T1000 (cell line): ENCODE measurements at places on chromosomes 13 and 19.
A peak's percentile ranks its signal among the peaks of the same experiment; 100 is the strongest.

DNA sequence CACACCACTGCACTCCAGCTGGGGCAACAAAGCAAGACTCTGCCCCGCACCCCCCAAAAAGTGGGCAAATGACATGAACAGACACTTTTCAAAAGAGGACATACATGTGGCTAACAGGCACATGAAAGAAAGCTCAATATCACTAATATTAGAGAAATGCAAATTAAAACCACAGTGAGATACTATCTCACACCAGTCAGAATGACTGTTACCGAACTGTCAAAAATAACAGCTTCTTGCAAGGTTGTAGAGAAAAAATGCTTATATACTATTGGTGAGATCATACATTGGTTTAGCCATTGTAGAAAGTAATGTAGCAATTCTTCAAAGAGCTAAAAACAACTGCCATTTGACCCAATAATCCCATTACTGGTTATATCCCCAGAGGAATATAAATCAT, 99.5 kb upstream of the SPATA13 start:
- no peak for DNase-seq

DNA sequence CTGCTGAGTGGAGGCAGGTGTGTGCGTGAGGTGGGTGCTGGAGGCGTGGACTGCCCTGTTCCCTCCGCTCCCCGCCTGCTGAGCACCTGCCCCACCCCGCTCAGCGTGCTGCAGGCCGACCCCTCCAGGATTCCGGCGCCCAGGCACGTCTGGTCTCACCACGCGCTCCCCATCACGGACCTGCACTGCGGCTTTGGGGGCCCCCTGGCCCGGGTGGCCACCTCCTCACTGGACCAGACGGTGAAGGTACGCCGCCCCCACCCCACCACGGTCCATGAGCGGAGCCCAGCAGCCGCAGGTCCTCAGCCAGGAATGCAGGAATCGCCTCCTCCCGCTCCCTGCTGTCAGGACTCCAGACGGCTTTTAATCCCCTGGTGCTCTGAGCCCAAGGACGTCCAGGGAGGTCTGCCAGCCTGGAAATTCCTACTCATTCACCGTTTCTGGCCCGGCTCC, 6.0 kb downstream of the WDR18 start:
- no peak for DNase-seq

- no peak for DNase-seq
Measured at GRCh38 chr13:59364641-59365085, 799.1 kb downstream of the DIAPH3 start.

- DNase-seq: no peak
Measured at GRCh38 chr13:66536746-66537145, 693.4 kb downstream of the PCDH9 start.

DNA sequence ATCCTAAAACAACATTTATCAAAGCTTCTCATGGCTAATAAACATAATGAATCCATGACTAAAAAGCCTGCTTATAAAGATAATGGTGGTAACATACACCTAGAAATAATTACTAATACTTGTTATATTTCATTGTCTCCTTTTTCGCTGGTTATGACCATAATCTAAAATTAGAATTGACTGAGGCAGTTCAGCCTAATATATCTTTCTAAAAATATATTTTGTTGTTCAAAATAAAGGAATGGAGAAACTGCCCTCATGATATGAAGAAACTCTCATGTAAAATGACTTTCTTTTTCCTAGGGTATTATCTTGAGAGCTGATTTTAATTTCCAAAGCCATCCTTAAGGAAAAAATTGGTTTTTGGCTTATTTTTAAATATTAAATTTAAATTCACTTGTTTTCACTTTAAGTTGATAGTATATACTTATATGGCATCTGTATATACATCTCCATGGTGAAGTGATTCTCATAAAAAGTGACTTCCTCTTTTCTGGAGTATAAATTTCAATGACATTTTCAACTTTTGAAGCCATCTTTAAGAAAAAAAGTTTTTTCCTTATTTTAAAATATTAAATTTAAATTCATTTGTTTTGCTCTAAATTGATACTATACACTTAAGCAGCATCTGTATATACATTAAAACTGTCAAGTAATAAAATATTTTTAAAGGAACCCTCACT, 204.6 kb downstream of the VWA8 start:
- DNase-seq: no peak

DNA sequence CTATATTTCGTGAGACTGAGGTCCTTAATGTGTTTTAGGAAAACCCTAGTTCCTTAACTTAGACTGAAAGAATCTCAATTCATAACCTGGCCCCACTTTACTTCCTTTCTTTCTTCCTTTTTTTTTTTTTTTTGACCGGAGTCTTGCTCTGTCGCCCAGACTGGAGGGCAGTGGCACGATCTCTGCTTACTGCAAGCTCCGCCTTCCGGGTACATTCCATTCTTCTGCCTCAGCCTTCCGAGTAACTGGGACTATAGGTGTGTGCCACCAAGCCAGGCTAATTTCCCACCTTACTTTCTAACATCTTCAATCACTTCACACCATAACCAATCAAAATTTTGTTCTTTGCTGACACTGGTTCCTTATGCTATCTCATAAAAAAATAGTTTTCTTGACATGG, 2097.0 kb downstream of the PCDH9 start:
- DNase-seq: no peak

- DNase-seq: no peak
Measured at GRCh38 chr19:13007292-13008045, 12.2 kb downstream of the NFIX start.

DNA sequence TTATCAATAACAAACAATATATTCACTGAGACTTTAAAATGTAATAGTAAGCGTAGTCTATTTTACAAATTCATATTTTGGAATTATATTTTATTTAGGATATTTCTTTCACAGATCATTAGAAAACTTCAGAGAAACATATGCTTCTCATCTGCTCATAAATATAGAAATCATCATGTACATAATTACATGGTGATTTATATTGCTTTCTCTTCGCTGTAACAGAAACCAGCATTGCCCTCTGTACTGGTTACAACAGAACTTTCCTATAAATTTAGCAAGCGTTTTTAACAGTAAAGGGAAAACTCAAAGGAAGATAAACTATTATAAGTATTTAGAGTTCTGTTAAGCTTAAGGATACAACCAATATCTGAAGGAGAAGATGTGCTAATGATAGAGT, 672.8 kb downstream of the PCDH9 start:
- no peak for DNase-seq

- no peak for DNase-seq
Measured at GRCh38 chr19:10701955-10702525, 801 bp downstream of the QTRT1 start.

GRCh38 chr19:17183271-17183761, 31.8 kb upstream of the USE1 start:
- no peak for DNase-seq

- DNase-seq: no peak
Measured at GRCh38 chr13:29497137-29497654, 98.3 kb downstream of the SLC7A1 start.

- peak; percentile 87 for DNase-seq
Measured at GRCh38 chr13:114128624-114129522, 3.5 kb downstream of the RASA3 start.

- DNase-seq: no peak
Measured at GRCh38 chr13:113080901-113081521, 24.6 kb upstream of the F7 start.

DNA sequence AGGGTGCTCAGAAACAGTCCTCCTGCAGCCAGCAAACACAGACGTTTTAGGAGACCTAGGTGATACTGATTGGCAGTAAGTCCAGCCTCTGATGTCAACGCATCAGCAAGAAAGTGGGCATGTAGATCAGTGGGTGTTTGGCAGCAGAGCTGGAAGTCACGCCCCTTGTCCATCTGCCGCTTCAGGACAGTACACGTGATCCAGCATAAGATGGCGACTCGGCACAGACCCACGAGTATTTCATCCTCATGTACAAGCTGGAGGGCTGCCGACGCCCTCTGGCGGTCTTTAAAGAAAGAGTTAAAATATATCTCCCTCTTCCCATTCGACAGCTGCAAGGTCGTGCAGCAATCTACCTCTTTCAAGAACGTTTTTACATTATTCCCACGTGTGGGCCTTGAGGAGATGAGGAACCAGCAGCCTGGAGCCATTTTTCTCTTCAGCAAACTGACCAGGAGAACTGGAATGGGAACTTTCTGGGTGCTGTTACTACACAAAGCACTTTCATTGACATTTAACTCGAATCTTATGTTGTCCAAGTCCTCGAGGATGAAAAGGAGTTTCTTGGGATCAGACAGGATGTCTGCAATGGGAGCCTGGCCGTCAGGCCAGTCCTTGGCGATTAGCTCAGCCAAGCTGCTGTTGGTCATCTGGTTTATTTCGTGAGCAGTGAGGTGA, 22.3 kb downstream of the NLRP11 start:
- DNase-seq: no peak

GRCh38 chr19:51794885-51795490, at the start of gene FPR3:
Gene FPR3, plus strand, starts transcription at chr19:51795157. Its CDS starts 28,592 bp downstream, at chr19:51823749.
- no peak for DNase-seq

DNA sequence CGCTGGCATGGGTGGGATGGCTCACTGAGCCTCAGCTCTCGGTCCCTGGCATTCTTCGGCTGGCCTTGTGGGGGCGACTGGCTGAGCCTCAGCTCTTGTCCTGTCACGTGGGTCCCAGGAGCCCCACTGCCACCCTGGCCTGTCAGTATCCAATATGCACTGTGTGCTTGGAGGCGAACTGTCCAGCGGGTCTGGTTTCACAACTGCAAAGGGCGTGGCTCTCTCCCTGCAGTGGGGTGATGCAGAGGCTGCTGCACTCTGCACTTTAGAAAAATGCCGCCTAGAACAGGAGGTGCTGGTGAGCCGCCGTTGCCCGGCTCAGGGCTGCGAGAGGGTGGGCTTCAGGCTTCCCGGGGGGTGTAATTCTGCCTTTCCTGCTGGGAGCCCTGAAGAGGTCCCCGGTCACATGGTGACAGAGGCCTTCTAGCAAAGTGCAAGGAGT, 17.0 kb upstream of the TMEM255B start:
- DNase-seq: no peak

DNA sequence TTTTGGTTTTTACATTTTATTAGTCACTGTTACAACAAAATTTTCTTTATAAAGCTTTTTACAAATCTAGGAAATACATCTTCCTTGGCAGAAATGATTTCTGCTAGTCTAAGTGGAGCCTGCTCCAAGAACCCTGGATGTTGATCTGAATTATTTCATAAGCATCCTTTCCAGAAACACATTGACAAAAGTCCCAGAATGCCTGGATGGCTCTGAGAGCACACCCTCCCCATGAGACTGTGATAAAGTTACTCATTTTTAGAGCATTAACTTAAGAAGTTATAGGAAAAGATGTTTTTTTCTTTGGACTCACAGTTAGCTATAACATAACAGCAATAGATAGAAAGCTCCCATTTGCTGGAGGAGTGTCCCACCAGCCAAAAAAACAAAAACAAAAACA, 559.6 kb upstream of the SPRY2 start:
- no peak for DNase-seq

- no peak for DNase-seq
Measured at GRCh38 chr19:23101241-23101640, 15.6 kb upstream of the ZNF730 start.

DNA sequence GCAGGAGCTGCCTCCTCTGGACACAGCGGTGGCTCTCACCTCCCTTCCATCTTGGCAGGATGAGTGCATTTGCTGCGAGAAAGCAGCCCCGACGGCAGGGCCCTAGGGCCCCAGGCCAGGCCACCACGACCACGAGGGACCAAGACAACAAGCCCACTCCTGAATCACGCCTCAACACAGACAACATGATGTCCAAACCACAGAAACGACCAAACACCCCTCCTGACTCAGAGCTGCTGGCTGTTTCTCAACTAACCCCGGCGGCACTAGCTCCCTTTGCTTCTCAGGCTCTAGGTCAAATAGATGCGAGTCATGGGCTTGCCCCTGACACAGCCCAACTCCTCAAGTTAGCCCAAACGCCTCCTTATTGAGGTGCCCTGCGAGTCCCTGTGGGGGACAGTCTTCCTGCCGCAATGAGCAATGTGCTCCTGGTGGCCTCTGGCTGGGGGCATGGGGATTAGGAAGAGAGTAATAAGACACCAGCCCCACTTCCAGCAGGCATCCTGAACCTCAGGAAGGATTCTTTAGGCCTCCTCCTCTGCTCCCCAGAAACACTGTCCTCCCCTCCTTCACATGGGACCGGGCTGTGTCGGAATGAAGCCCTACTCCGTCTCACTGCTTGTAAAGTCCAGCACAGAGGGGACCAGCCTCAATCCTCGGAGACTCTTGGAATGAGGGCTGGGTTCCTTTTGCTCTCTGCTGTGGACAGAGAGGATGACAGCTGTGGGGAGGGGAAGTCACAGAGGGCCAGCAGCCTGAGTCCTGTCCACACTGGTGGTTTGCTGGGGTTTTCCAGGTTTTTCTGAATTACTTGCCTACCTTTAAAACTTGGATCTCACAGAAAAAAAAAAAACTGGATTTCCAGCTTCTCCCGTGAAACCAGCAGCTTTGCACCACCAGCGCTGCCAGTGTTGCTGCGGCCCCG, 6.9 kb upstream of the ATF5 start:
- DNase-seq: no peak

DNA sequence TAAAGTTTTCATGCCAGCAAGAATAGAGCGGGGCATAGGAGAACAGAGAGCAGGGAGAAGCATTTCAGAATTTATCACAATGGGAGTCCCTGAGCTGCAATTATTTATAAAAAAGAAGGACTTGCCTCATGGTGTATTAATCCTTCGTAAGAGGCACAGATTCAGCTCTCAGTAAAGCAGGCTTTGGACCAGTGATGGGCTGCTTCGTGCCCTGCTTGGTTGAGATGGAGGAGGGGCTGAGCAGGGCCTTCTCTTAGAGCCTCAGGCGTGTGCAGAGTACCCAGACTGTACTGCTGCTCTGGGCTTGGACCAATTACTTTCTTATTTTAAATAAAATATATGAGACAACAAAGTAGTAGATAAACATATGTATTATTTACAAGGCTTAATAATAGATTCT, 265.7 kb upstream of the SLC10A2 start:
- no peak for DNase-seq

GRCh38 chr13:113034451-113035212, 65.6 kb downstream of the MCF2L start:
- DNase-seq: peak; percentile 61

DNA sequence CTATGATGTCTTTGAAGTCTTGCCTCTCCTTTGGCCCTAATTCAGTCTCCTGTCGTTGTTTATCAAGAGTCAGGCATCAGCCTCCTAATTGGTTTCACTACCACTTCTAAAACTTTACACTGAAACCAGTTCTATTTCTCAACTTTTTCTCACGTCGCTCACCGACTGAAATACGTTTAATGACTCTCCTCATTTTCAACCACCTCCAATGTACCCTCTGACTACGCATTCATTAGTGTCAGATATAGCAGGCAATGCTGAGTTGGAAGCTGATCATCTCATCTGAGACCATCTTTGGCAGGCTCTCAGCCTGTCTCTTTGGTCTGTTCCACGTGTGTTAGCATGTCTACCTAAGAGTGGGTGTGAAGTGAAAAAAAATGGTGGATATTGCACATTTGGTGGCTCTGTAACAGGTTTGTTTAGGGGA, 128.1 kb downstream of the KL start:
- DNase-seq: no peak

GRCh38 chr19:9877780-9878510, 42.8 kb downstream of the PIN1 start:
- no peak for DNase-seq

DNA sequence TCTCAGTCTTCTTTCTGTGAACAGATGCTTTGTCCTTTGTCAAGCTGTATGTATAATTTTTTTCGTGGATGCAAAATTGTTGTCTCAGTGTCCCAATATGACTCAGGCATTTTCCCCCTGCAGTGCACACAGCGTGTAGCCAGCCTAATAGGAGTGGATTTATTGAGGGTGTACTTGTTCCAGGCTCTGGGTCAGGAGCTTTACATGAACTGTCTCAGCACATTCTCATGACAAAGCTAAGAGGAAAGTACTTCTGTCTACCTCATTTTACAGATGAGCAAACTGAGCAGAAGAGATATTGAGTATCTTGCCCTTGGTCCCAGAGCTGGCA, 50.8 kb downstream of the STK24 start:
- no peak for DNase-seq

- no peak for DNase-seq
Measured at GRCh38 chr19:4326837-4327251, 11.8 kb downstream of the STAP2 start.
